ENCODE measurements at places on chromosomes 2 and 18.

GRCh38 chr2:64840426-64840881 is 148.7 kb upstream of the SLC1A4 start:
- no peak for DNase-seq

DNA sequence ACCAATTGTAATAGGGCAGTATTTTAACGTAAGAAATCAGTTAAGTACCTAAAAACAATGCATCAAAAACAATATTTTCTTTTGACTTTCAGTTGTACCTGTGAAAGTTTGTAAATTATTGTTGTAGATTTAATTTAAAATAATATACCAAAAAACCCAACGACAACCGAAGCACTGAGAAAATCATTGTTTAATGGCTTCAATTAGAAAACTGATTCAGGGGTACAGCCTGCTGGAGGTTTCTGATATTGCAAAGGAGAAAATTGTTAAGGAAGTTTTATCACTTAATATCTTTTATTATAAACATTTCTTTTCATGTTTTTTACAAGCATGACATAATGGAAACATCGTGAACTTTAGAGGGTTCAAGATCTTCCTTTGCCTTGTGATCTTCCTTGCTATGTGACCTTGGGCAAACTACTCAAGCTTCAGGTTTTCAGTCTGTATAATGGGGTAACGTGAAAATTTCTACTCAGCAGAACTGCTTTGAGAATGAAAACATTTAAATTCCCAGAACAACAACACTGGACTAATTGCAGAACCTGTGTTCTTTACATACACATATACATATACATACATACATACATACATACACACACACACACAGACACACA is 76.3 kb upstream of the GLS start:
- DNase-seq: no peak

- no peak for DNase-seq
Measured at GRCh38 chr2:150977296-150977695, 284.4 kb downstream of the RBM43 start.

DNA sequence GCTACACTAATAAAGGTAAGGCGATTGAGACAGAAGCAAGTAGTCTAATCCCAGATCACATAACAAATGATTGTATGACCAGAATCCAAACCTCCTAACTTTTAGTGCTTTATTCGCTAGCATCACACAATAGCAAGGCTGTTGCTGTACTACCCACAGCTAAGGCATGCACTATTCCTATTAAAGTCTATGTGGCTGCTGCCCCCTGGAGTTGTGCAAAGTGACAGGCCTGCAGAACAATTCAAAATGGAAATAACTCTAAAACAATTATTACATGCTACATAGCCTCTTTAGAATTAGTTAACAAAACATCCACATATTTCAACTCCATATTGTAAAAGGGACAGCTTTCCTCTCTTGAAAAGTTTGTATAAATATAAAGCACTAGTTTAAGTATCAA is 6.0 kb downstream of the ERBB4 start:
- no peak for DNase-seq

GRCh38 chr2:74212702-74213410 is 14.4 kb downstream of the MTHFD2 start:
- no peak for DNase-seq

- no peak for DNase-seq
Measured at GRCh38 chr2:65495251-65495877, 63.0 kb upstream of the SPRED2 start.

- no peak for DNase-seq
Measured at GRCh38 chr2:240640939-240641338, 15.7 kb downstream of the GPR35 start.

GRCh38 chr2:75031171-75031570 is 72.7 kb downstream of the POLE4 start:
- no peak for DNase-seq

DNA sequence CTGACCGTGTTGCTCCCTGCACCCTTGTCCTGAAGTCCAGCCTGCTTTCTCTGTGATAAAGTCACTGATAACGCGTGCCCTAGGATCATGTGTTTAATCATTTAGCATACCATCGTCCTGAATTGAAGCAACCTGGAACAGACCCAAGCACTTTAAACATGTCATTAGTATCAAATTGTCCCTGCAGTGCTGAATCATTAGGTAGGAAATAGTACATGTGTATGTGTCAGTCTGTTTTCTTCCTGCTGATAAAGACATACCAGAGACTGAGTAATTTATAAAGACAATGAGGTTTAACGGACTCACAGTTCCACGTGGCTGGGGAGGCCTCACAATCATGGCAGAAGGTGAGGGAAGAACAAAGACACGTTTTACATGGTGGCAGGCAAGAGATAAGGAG is 2.8 kb downstream of the ASB18 start:
- no peak for DNase-seq

DNA sequence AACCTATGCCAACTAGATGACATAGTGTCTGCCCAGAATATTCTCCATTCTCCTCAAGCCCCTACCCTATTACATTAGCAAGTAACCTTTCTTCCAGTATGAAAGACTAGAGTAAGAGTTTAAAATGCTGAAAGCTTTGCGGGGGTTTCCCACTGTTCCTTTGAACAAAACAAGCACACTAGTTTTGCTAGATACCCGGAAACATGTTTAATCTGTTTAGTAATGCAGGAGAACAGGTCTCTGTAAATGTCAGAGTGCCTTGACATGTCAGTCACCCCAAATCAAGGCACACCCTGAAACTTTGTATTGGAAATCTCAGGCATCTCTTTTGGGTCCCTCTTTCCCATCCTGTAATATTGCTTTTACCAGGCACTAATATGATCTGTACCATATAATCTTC is 11.6 kb downstream of the GALNT5 start:
- no peak for DNase-seq

GRCh38 chr18:3691705-3692104 is 241.7 kb downstream of the TGIF1 start:
- no peak for DNase-seq

GRCh38 chr2:7436096-7436906 is 519.1 kb downstream of the RNF144A start:
- DNase-seq: no peak

GRCh38 chr2:8378016-8378810 is 303.6 kb upstream of the ID2 start:
- DNase-seq: no peak

- DNase-seq: no peak
Measured at GRCh38 chr2:168663993-168664392, 138.4 kb upstream of the NOSTRIN start.

- DNase-seq: no peak
Measured at GRCh38 chr2:241561832-241562231, 3.3 kb downstream of the BOK start.

- no peak for DNase-seq
Measured at GRCh38 chr2:219851801-219852481, 224.5 kb downstream of the SLC4A3 start.

- no peak for DNase-seq
Measured at GRCh38 chr2:124325667-124326440, 300.8 kb downstream of the CNTNAP5 start.

GRCh38 chr2:232538671-232539070 is 821 bp upstream of the CHRNG start:
- no peak for DNase-seq

- DNase-seq: no peak
Measured at GRCh38 chr2:187567126-187567525, 12.9 kb upstream of the TFPI start.

GRCh38 chr2:213818436-213818835 is 534.2 kb downstream of the SPAG16 start:
- DNase-seq: no peak

Data from stimulated activated CD4-positive, alpha-beta T cell treated with anti-CD3 and anti-CD28 coated beads, Interleukin-15, amount 100 ng/mL, for 1 hour (primary cell).